ENCODE measurements at places on chromosomes 13 and 19.

- DNase-seq: no peak
Measured at GRCh38 chr13:101452519-101453485, at the start of gene ITGBL1. ITGBL1 (plus strand) TSS chr13:101452675; CDS start chr13:101452834, 159 bp downstream.

DNA sequence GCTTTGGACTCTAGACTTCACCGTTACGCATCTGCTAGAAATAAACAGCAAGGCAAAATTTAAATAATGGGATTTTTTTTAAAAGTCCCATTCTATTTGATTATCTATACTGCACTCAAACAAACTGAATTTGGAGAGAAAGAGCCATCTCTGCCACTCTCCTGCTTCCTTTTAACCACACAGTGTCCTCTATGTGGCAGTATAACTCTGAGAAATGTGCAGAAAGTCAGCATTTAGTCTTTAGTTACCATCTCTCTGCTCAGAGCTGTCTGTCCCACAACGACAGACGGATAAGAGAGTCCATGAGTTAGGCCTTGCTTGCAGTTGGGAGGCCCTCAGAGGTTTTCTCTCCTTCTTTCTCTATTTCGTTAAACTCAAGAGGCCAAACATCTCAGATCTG, 21.2 kb downstream of the CCNA1 start:
- DNase-seq: no peak

DNA sequence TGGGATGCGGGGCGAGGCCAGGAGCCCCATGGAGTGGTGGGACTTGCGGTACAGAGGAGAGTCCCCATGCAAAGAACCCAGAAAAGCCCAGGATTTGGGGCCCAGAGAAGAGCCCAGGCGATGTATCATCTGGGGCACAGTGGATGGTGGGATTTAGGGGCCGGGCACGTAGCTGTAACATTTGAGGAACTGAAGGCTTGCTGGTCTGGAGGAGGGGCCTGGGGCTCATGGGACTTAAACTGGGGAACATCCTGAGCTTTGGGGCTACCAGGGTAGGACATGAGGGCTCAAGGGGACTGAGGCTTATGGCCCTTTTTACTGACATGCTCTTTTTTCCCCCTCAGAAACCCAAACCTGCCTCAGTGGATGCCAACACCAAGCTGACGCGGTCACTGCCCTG, 13.5 kb downstream of the MED25 start:
- DNase-seq: no peak

DNA sequence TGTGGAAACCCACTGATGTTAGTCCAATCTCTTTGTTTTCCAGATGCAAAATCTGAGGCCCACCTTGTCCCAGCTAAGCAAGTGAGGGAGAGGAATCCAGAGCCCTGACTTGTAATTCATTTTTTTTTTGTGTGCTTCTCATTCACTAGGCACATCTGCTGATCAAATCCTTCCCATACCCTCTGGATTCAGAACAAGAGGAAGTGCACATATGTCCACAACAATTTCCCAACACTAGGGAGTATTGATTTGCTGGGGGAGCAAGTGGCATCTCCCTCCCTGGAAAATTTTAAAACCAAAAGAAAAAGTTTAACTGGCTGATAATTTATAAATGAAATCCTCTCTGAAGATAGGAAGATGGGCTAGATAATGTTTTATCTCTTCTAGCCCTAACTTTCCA, 94.6 kb upstream of the RFC3 start:
- no peak for DNase-seq

DNA sequence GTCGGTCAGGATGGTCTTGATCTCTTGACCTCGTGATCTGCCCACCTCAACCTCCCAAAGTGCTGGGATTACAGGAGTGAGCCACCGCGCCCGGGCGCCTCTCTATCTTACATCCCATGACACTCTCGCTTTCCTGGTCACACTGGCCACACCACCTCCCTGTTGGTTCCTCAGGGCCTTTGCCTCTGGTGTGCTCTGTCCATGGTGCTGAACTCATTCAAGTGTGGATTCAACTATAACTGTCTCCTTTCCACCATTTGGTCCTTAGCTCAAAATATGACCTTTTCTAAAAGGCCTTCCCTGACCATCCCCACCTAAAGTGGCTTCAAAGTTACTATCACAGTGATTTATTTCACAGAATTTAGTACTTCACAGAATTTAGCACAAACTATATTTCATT, 3.7 kb upstream of the SMIM17 start:
- no peak for DNase-seq

DNA sequence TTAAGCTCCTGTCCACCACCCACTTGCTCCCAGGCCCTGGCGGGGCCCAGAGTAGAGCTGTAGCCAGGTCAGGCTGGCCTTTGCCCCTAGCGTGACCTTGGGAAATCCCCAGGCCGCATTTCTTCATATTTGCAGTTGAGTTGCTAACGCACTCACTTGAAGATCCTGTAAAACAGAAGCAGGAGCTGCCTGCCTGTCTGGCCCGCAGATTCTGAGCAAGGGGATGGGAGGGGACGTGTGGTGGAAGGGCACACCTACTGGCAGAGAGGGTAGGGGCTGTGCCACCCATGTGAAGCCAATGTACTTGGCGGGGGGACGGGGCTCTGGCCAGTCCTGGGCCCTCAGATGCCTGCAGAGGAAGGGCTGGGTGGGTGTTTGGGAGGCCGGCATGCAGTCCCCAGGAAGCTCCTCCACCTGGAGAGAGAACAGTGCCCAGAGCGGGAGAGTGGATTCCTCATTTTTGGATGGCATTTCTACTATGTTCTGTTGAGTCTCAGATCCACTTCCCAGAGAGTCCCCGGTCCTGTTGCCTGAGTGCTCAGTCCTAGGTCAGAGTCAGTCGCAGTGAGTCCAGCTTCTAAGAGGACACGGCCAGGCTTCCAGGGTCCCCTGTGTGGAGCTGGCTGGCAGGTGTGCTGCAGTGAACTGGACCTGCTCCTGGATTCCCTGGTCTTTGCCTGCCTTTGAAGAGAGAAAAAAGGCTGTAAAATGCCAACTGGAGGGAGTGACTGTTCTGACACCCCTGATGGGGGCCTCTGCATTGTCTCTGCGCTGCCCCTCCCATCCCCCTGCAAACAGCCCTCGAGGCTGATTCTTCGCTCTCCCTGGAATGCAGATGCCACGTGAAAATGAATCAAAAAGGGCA, 62.9 kb downstream of the GGACT start:
- no peak for DNase-seq

- peak; percentile 48 for DNase-seq
Measured at GRCh38 chr19:19034204-19034624, 811 bp downstream of the ARMC6 start.

- no peak for DNase-seq
Measured at GRCh38 chr19:8242211-8242821, 33.1 kb downstream of the CERS4 start.

DNA sequence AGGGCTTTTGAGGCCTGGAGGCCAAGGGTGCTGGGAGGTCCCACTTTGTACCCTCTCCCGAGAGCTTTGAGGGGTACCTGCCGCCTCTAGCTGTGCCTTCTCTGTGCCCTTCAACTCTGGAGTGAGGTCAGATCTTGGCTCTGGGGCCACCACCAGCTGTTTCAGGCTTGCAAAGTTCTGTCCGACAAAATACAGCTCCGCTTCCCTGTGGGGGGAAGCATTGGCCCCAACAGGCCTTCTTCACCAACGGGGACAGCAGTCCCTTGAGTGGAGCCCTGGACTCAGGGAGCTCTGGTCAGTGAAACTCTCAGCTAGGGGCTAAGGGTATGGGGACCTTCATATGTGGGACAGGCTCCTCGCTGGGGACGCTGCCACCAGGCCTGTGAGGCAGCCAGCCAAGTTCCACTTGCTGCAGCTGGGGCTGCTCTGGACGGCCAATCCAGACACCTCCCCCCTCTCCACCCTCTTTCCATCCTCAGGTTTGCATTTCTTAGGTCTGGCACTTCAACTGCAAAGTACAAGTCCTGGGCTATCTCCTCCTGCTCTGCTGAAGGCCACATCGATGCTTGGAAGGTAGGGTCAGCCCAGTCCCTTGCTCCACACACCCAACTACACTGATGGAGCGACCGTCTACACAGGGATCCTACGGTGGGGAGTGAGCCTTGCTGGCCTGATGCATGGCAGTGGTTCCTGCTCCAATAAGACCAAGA, 46.8 kb downstream of the C13orf46 start:
- no peak for DNase-seq

DNA sequence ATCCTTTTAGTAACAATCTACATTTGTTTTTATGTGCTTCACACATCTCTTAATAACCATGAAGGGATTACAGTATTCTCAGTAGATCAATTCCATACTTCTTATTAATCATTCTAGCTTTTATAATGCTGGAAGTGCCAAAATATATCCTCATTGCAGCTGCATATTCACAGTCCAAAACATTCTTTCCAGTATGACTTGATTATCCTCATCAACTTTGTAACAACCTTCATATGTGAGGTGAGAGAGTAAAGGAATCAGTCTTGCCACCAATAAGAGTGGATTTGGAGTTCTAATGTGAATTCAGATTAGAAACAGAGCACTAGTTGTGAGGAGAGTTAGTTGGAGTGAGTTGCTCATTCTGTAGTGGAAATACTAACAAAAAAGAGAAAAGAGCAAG, 208.0 kb upstream of the SPRY2 start:
- DNase-seq: no peak

GRCh38 chr19:14450876-14451275, 17.8 kb downstream of the PKN1 start:
- no peak for DNase-seq

DNA sequence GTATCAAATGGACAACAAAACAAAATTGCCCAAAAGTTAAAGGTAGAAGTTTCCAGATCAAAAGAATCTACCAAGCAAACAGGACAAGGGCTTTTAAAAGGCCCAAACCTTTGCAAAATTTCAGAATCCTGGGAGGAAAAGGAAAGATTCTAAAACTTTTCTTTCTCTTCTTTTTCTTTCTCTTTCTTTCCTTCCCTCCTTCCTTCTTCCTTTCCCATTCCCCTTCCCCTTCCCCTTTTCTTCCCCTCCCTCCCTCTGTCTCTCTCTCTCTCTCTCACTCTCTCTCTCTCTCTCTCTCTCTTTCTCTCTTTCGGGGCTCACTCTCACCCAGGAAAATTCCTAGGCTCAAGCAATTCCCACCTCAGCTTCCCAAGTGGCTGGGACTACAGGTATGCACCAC, 4.2 kb upstream of the PDCD5 start:
- no peak for DNase-seq

DNA sequence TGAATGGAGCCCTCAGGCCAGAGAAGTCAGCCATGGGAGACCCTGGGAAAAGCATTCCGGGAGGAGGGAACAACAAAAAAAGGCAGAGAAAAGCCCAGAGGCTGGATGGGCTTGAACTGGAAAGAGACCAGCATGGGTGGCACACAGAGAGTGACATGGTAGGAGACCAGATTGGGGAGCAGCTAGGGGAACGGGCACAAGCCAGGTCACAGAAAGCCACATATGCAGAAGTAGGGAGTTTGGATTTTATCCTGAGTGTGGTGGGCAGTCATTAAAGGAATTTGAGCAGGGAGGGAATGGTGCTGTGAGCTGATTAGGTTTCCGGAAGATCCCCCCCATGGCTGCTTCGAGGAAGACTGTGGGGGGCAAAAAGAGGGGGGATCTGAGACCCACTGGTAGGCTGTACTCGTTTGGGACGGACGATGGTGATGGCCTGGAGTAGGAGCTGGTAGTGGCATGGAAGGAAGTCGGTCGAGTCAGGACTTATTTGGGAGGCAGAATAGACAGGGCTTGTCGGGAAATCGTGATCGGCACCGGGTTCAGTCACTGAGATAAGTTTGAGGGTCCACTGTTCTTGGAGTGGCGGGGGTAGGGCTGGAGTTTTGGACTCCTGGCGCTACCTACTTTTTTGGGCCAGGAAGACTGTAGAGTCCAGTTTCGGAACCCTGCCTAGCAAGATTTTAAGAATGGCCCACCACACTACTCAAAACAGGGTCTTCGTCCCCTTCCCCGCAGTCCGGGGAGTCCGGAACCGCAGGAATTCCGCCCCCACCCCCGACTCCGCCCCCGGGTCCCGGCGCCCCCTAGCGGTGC, 949 bp downstream of the SERTAD1 start:
- no peak for DNase-seq

DNA sequence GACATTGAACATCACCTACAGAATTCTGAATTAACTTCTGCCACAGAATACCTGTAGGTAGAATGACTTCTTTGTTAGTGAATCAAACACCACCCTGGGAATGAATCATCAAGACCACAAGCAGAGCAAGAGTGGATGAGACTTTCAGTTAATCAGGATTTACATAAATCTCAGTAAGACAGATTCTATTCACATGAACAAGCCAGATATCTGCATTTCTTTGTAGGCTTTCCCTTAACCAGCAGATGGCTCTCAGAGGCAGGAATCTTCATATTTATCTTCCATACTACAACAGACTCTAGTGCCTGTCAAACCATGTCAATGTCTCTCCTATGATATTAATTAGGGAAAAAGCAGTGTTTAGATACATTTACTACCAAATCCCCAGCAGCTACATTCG, 412.1 kb downstream of the KLF12 start:
- no peak for DNase-seq

DNA sequence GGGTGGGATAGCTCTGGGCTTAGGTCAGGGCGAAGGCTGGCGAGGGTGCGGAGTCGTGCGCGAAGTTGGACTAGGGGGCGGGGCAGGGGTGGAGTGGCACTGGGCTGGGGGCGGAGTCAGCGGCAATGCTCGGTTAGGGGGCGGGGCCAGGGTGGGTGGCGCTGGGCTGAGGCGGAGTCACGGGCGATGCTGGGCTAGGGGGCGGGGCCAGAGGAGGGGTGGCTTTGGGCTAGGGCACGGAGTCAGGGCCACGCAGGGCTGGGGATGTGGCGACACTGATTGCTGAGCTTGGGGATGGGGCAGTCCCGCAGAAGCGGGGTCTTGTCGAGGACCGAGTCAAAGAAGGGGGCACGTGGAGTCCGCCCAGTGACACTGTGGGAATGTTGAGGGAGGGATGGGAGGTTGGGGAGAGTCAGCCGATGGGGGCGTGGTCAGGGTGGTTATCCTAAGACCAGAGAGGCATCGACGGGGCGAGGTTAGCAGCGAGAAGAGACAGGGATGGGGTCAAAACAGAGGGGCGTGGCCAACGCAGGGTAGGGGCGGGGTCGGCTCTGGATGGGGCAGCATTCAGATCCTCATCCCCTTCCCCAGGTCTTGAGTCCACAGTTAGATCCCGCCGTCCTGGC, 8.7 kb downstream of the HOMER3 start:
- peak; percentile 79 for DNase-seq

GRCh38 chr19:1384085-1384462, 367 bp downstream of the NDUFS7 start:
- DNase-seq: no peak

- no peak for DNase-seq
Measured at GRCh38 chr13:78228211-78228610, 309.6 kb upstream of the EDNRB start.

DNA sequence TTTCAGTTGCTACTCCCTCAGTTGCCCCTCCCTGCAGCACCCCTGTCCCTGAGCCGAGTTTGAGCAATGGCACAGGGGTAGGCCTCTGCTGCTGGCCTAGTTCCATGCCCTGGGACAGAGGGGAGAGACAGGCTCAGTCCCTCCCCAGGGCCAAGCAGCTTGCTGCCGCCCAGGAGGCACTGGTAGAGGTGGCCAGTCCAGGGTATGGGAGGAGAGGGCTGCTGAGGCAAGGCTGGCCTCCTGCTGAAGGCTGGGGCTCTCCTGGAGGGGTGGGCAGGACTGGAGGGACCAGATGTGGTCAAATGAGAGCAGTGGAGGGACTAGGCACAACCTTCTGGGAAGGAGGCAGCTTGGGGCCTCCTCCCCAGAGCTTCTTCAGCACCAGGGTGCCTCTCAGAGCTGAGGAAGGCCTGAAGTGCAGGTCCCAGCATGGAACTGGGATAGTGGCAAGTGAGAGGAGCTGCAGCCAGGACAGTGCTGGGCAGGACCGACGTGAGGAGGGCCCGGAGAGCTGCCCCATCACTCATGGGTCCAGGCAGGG, 29.8 kb upstream of the VSTM2B start:
- no peak for DNase-seq
